ENCODE measurements at places on chromosomes 11 and 22.

DNA sequence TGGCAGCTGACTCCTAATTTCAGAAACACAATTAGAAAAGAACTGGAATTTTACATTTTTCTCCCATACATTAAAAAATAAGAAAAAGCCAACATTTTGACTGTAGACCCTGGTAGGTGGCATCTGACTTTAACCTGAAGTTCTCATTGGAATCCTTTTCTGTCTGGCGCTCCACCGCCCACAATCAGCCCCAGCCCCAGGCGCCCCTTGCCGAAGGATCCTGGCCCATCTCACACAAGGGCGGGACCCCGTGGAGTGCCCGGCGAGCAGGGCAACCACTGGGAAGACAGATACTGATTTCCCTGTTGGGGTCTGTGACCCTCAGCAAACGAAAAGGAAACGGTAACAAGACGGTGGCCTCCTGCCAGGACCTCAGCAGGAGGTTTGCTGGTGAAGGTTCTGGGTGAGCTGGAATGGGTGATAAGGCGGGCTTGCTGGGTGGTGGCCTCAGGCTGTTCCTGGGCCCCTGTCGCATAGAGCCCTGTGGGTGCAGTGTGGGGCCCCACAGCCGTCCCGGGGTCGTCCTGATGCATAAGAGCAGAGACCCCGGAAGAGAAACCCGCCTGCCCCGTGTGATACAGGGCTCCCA is 15.7 kb downstream of the TSPO start:
- DNase-seq: no peak

DNA sequence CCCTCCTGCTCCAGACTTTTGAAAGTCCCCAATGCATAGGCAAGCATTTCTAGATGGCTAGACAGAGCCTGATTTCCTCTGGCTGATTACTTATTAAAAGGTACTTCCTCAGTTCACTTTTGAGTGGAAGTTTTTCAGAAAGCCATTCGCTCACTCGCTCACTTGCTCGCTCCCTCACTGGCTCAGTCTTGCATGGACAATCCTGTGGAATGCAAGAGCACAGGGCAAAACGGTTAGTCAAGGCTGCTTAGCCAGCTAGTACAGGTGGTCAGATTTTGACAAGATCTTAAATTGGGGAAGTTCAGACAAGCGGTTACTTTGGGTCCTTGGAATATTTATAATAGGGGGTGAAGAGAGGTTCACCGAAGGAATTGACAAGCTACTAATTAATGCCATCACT is 101.0 kb downstream of the ARL14EP start:
- no peak for DNase-seq

- DNase-seq: no peak
Measured at GRCh38 chr11:102610200-102610599, 14.9 kb downstream of the MMP20 start.

- DNase-seq: no peak
Measured at GRCh38 chr11:1086171-1087102, 11.8 kb downstream of the MUC2 start.

- no peak for DNase-seq
Measured at GRCh38 chr11:68146010-68146540, 24.9 kb upstream of the CHKA start.

- no peak for DNase-seq
Measured at GRCh38 chr22:40463017-40463631, 92.7 kb downstream of the SGSM3 start.

DNA sequence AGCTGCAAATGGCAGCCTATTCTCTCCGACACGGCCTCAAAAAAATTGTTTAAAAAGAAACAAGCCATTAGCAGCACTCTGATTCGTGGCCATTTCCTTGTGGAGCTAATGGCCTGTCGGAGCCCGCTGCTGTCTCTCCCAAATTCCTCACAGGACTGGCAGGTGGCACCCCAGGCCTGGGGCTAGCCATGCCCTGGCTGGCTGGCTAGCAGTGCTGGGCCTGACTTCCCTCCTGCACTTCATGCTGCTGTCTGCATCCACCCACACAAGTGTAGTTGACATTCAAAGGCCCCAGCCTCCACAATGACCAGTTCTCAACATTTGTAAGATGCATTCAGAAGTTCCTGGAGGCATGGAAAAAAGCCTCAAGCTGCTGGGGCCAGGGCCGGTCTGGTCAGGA is 61.5 kb downstream of the SMCO4 start:
- DNase-seq: no peak

- no peak for DNase-seq
Measured at GRCh38 chr11:80109031-80109430, 668.2 kb upstream of the TENM4 start.

GRCh38 chr11:79244241-79244772 is 196.5 kb downstream of the TENM4 start:
- DNase-seq: no peak

- DNase-seq: peak; percentile 80
Measured at GRCh38 chr11:8354622-8355415, 91.1 kb upstream of the LMO1 start.

DNA sequence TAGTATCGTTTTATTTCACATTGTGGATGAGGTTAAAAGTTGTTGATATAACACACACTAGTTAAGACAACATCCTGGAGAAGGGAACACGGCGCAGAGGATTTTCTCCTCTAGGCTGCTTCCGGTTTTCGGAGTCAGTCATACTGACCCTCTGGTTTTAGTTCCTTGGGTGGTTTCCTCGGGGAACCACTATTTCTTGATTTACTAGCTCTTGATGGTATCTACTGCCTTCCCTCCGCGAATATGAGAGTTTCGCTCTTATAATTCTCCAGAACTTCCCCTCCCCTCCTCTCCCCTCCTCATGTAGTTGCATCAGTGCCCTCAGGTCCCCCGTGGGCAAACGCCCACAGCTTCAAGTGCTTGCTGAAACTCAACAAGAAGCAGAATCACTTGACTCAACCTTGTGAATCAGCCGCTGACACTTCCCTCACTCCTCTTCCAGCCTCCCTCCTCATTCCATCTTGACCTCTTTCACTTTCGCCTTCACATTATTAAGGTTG is 15.9 kb upstream of the APOBEC3A start:
- no peak for DNase-seq

GRCh38 chr11:112789481-112789880 is 171.7 kb upstream of the NCAM1 start:
- DNase-seq: no peak

DNA sequence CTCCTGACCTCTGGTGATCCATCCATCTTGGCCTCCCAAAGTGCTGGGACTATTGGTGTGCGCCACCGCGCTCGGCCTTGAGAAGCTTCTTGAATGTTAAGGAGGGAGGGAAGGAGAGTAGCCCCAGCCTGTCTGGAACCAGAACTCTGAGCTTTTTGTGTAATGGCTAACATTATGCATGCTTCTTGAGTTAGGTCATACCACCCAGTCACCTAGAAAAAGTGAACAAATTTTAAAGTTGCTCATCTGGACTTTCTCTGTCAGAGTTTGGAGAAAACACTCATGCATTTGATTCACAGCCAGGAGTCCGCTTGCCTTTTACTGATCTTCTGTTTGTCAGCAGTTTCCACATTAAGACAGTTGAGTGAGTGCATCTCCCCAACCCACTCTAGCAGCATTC is 82.1 kb downstream of the PPP6R3 start:
- DNase-seq: no peak

DNA sequence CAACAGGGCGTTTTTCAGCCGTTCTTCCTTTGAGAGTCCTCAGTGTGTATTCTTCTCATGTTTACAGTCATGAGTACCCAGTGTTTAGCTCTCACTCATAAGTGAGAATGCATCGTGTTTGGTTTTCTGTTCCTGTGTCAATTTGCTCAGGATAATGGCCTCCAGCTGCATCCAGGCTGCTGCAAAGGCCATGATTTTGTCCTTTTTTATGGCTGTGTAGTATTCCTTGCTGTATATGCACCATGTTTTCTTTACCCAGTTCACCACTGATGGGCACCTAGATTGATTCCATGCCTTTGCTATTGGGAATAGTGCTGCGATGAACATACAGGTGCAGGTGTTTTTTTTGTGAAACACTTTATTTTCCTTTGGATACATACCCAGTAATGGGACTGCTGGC is 23.5 kb downstream of the B3GAT1 start:
- no peak for DNase-seq

- no peak for DNase-seq
Measured at GRCh38 chr22:20420157-20420842, 17.3 kb downstream of the SCARF2 start.

- DNase-seq: peak; percentile 18
Measured at GRCh38 chr11:12411806-12412727, 34.7 kb downstream of the PARVA start.

DNA sequence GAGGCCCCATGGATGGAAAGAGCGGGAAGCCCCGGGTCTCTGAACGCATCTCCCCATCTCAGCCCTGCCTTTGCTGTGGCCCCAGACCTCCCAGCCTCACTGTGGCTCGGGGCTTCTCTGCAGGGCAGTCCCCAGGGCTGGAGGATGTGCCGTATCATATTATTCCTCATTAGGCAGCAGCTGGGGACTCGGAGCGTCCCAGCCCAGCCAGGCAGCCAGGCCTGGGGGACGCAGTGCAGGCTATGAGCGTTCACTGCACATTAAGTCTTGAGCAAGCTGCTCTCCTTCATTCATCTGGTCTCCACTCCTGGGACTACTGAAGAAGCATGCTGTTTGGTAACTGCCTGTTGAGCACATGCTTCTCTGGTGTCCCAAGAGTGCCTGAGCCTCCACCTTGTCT is 226.8 kb upstream of the TBCEL start:
- DNase-seq: no peak
